ENCODE measurements at places on chromosomes 5 and 9.

DNA sequence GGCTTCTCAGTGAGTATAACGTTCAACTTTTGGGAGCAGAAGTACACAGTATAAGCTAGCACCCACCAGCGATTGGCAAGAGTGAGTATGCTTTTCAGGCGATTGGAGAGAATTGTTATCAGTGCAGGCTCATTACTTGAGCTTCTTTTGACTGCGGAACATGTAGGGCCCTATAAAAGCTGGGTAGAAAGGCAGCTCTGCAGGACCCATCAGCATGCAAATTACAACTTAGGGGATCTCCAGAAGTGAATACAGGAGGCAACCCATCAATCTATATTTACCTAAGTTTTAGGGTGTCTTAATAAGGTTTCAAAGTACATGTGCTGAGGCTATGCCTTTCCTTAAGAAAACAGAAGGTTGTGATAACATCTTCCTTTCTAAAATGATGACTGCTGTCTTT lies 225.0 kb downstream of the MLLT3 start:
- no peak for DNase-seq

- DNase-seq: no peak
Measured at GRCh38 chr9:23772385-23772783, 53.7 kb downstream of the ELAVL2 start.

GRCh38 chr5:146761811-146762210 lies 116.7 kb downstream of the PPP2R2B start:
- no peak for DNase-seq

GRCh38 chr5:10838038-10838437 lies 77.0 kb upstream of the DAP start:
- DNase-seq: no peak

GRCh38 chr5:67431191-67431590 lies 234.6 kb upstream of the CD180 start:
- DNase-seq: no peak

DNA sequence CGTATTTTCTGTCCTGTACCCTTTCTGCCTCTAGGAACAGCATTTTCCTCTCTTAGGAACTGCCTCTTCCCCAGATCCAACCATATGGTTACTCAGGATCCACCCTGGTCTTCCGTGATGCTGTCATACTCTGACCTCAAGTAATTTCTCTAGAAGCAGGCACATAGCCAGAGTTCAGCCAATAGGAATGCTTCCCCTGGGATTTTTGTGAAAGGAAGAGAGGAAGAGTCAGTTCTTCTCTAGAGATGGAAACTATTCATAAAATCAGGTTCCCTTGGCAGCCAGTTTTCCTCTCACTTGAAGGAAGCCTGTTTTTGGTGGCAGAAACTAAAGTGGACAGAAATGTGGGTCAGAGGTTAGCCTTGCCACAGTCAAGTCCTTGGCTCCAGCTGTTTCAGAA lies 400.1 kb upstream of the PCSK5 start:
- DNase-seq: no peak

DNA sequence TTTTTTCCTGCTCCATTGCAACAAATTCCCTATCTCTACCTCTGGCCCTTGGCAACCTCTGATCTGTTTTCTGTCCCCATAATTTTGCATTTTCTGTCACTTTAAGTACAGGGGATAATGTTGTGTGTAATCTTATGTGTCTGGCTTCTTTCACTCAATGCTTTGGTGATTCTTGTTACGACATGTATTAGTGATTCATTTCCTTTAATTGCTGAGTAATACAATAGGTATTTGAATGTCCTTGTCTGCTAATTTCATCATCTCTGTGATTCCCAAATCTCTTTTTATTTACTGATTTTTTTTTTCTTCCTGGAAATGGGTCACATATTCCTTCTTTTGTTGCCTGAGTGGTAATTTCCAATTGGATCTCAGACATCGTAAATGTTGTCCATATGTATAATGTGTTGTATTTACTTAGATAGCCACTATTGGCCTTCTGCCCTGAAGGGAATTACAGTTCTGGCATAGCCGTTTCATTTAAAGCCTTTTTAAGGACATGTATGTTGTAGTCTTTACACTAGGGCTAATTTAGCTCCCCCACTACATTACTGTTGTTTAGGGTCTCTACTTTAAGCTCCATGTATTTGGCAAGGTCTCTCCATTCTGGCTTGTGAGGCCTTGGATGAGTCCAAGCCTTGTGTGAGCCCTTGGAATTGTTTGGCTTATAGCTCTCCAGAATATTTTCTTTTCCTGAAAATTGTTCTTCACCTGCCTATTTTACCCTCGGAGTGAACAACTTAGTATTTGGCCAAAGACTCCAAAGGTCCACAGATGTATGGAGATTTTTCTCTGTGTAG lies 683.8 kb downstream of the LRRC70 start:
- DNase-seq: no peak

DNA sequence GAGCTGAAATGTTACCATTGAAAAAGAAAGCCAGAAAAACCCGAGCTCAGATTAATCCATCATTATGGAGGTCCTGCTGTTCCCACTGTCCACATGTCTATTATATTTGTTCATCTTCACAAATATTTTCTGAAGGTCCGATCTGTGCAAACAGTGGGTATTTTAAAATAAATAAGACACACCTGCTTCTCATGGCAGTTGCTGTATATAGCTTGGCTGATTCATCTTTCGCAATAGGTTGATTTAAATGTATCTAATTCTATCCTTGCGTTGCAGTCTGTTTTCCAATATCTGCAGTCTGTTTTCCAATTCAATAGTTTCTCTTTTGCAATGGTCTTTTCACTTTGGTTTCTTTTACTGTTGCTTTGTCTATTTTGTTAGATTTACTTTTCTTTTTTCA lies 87.4 kb upstream of the PCA3 start:
- no peak for DNase-seq

GRCh38 chr5:80915716-80916115 lies 44.4 kb upstream of the RASGRF2 start:
- DNase-seq: no peak

DNA sequence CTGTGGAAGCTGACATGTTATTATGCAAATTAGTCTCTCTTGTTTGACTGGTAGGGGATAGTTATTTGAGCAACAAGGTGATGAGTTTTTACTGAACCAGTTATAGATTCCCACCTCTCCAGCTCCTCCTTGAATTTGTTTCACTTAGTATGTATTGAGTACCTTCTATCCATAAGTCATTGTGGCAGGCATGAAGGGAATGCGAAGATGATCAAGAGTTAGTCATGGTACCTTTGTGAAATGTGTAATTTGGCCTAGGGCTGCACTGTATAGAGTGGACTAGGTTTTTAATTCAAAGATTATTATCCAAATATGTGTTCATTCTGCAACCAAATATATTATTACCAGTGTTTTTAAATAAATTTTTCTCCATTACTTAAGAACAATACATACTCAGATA lies 110.1 kb downstream of the HACD4 start:
- DNase-seq: no peak

GRCh38 chr5:17216974-17217492 lies 398 bp upstream of the BASP1 start:
- peak; percentile 87 for DNase-seq

DNA sequence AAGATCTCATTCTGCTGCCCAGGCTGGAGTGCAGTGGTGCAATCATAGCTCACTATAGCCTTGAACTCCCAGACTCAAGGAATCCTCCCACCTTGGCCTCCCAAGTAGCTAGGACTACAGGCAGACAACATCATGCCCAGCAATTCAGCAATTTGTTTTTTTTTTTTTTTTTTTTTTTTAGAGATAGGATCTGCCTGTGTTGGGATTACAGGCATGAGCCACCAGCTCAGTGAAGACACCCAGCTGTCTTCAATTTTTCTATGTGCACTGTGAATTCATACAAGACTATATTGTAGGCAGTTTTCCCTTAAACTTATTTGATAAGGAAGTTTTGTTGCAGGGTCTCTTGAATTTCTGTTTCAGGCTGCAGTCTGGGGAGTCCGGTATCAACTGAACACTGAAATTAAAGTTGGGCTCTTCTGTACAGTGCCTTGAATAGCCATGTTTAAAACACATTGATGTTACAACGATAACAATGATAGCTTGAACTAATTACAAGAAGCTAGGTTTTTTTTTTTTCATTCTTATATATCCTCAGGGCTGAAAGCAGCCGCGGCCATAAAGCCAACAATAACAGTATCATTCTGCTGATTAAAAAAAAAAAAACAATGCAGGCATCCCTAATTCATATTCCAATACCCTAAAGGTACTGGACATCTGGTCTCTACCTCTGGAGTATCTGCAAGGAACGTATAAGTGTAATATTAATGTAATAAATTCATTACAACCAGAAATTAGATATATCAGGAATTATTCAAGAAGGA lies 63.5 kb downstream of the MPDZ start:
- no peak for DNase-seq

DNA sequence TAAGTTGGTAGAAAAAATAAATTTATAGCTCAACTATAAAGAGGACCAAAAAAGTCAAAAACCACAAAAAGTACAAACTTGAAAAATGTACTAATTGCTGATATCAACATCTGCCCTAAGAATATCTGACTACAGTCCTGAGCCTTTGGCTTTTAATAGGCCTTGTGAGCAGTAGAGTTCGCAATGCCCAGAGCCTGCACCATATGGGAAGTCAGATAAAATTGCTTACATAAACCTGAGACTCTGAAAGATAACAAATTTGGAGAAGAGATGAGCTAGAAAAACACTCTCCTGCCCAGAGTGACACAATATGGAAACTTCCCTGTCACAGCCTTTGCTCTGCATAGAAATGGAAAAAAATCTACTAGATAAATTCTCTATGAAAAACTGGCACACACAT lies 368.0 kb upstream of the GRIN3A start:
- no peak for DNase-seq

DNA sequence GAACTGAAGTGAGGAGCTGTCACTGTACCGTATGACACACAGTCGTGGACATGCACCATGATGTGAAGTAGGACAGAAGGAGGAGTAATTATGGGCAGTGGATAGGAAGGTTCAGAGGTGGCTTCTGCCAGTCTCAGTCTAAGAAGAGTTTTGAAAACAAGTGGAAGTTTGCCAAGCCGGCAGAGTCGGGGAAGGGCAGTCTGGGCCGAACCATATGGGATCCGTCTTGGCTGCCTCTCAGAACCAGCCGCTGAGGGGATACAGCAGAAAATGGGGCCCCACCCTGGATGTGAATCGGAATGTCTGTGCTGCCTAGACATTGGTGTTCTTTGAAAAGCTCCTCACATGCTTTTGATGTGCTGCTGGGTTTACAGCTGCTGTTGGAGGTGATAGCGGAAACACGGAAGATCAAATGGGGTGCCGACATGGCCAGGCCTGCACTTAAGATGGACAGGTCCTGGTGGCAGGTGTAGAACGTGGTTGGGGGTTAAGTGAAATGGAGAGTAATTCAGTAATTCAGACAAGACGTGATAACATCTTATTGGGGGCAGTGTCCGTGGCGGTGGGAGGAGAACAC lies 11.2 kb downstream of the SNX18 start:
- DNase-seq: no peak

DNA sequence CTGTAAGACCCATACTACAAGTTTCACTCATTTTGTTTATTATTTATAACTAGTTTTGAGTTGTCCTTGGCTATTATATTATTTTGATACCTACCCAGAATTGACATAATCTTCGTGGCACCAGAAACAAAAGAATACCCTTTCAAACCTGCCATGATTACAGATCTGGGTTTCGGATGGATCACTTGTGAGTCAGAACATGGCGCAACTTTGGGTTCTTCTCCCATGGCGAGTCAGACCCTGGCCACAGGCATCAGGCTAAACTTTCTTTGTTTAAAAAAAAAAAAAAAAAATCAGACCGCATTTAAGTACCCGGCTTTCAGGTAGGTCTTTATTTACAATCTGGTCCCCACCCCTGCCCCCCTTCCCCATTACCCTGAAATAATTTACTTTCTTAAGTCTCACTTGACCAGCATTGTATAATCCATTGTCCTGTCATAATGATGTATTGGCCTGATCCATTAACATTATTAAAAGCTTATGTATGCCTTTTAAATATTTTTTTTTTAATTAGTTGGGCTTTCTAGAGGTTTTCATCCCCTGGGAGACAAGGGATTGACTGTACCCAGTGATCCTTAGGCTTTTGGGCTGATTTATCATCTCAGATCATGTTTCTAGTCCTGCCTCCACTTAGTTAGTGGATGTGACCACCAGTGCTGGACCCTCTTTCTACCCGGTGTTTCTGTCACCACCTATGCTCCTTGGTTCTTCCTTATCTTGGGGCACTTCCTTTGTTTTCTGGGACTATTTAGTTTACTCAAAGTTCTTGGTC lies 43.9 kb downstream of the F2RL2 start:
- no peak for DNase-seq

GRCh38 chr5:140153905-140154304 lies 21.1 kb upstream of the CYSTM1 start:
- no peak for DNase-seq

DNA sequence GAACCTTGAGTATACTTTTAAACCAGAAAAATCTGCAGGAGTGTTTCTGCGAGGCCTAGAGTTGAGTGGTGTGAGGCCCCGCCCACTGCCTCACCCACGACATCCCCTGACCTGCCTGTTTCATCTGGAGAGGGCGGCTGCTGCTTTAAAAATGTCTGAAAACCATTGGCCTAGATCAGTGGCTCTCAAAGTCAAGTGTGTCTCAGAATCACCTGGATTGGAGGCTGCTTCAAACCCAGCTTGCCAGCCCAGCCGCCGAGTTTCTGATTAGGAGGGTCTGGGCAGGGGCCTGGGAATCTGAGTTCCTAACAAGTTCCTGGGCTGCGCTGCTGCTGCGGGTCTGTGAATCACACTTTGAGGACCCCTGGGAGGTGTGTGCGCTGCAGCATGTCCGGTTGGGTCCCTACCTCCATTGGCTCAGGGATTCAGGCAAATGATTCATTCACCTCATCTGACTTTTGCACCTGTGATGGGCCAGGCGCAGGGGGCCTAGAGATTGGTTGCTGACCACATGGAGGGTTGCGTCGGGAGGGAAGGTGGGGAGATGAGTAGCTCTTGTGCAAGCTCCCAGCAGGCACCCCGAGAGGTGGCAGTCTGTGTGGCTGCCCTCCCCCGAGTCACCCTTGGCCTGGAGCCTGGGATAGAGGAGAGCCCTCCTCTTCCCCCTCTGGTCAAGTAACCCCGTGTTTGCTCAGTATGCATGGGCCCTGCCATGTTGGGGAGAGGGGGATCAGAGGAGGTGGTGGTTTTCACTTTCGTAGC lies 27.6 kb upstream of the HMCN2 start:
- DNase-seq: no peak

DNA sequence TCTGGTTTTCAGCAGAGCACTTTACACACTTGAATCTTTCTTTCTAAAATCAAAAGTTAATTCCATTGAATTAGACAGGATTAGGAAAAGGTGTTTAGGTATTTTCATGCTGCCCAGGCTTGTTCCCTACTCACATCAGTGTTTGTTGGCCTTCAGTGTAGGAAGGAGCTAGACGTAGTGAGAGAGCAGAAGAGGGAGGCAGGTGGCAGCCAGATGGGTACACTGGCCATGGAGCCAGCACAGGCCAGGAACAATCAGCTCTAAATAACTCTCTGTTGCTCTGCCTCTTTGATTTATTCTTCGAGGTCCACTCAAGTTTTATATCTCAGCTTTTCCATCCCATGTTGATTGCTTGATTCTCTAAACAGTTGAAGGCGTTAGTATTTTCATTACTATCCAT lies 529.6 kb downstream of the PSAT1 start:
- DNase-seq: no peak

Data from right forelimb (tissue), 1 donor.